Activated CD8-positive, alpha-beta memory T cell treated with anti-CD3 and anti-CD28 coated beads for 1 hour (primary cell): ENCODE measurements at places on chromosomes 7 and 10.

- no peak for DNase-seq
Observed at GRCh38 chr10:65342245-65342644, 1583.6 kb upstream of the LRRTM3 start.

DNA sequence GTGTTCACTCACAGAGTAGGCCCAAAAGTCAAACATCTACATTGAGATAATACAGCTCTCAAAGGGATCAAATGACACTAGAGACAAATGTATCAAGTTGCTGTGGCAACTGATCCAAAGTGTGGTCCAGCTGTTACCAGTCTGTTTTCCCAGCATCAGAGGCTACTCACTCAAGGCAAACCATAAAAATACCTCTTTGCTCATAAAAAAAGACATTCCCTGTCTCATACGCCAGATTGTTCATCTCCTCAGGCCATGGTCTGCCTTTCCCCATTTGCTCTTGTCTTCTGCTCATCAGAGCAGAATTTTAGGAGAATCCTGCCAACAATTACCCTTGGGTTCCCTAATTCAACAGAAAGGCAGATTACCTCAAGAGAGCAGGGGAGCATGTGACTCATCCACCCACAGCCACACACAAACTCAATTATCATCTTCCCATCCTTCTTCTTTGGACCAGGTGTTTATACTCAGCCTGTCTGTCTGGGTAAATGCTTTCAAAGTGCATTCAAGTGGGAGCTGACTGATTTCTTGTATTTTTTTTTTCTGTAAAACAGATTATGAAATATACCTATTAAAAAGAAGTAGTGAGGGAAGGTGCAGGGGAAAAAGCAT is 226.5 kb upstream of the HPS1 start:
- DNase-seq: no peak

- no peak for DNase-seq
Observed at GRCh38 chr10:89055159-89055558, 64.6 kb downstream of the FAS start.

- DNase-seq: no peak
Observed at GRCh38 chr10:110336111-110336721, 31.5 kb upstream of the SMNDC1 start.

- DNase-seq: no peak
Observed at GRCh38 chr10:123402021-123402420, 247.8 kb downstream of the BUB3 start.

DNA sequence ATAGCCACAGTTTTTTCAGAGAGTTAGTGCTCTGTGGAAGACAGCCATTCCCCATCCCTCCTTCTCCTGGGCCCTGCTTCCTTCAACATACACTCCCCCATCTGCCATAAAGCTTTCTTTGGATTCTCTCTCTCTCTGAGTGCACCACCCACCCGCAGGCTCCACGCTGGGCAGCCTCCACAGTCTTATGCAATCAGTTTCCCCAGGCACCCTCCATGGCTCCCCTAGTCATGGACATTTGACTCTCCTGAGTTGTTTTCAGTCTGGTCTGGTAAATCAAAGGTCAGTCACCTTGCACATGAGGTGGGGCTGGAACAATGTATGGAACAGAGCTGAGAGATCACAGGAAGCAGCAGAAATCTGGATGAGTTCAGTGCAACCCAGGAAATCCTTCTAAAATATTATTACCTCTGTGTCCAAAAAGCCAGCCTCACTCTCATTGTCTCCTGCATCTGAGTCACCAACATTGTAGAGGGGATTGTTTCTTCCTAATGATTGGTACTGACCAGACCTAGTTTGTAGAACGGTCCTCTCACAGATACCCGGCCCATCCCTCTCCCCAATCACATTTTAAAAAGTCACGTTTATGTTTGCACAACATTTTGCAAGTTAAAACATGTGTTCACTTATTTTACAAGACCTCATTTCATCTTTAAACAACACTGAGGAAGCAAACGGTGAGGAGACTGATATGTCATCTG is 70.1 kb downstream of the CYCS start:
- no peak for DNase-seq

- no peak for DNase-seq
Observed at GRCh38 chr10:86287966-86288579, 78.5 kb downstream of the GRID1 start.

GRCh38 chr7:20310963-20311742 is 19.5 kb upstream of the ITGB8 start:
- DNase-seq: no peak

DNA sequence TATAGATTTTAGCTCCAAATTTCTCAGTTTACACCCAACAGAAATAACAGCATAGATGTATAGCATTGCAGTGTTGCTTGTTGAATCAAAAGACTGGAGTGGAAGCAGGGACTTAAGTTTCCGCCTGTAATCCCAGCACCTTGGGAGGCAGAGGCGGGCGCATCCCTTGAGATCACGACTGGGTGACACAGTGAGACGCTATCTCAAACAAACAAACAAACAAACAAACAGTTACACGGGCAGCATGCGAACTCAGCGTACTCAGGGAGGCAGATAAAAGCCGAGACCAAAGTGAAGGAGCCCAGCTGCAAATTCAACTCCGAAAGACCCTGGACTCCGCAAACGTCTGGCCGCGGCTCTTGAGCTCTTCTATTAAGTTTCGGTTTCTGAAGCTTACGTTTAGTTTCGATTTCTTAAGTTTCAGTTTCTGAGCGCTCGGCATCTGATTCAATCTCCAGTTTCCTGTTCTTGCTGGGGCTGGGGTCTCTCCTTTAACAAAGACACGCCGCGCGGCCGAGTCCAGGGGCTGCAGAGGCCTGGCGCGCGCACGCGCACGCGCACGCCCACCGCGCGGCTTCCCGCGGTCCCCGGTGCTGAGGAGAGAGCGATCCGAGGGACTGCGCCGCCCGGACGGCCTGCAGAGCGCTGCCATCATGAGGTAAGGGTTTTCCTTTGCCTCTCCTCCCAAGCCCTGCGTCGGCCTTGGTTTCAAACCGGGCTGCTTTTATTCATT is at the start of gene IFIT5:
TSS of gene IFIT5 (plus strand) at position 423 of the 733 bp plus-strand sequence. CDS start at position 654, 231 bp downstream.
- DNase-seq: peak; percentile 47

- no peak for DNase-seq
Observed at GRCh38 chr10:89952325-89952724, 250.9 kb downstream of the KIF20B start.

- no peak for DNase-seq
Observed at GRCh38 chr10:127578259-127578960, 29.3 kb downstream of the NPS start.

- DNase-seq: no peak
Observed at GRCh38 chr10:117689566-117689965, 147.0 kb downstream of the EMX2 start.

- DNase-seq: no peak
Observed at GRCh38 chr7:139889186-139889871, 60.3 kb downstream of the TBXAS1 start.

DNA sequence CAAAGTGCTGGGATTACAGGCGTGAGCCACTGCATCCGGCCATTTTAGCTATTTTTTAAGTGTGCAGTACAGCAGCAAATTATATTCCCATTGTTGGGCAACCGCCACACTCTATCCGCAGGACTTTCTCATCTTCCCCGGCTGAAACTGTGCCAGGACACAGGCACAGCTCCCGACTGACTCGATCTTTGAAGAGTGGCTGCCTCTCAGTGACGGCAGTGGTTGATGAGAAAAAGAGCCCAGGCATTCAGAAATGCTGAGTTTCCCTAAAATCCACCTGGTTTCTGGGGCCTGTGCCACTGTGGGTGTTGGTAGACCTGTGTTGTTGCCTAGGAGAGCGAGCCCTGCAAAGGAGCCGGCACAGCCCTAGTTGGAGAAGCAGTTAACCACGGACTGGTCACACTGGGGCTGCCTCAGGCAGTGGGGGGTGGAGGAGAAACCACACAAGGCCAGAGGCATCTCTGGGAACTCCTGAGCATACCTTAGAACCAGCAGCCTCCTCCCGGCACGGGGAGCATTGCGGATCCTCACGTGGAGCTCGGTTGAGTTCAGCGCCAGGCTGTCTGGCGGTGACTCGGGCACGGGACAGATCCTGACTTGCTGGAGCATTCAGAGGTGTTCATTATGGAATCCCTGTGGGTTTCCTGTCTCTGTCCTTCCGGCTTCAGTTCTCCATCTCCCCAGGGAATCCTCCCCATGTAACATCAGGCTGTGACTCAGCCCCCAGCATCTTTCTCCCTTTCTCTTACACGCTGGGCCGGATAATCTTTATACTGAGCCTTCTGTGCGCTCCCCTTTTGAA is 16.2 kb downstream of the PFKFB3 start:
- no peak for DNase-seq

GRCh38 chr10:116098411-116099022 is 174.5 kb downstream of the GFRA1 start:
- no peak for DNase-seq

DNA sequence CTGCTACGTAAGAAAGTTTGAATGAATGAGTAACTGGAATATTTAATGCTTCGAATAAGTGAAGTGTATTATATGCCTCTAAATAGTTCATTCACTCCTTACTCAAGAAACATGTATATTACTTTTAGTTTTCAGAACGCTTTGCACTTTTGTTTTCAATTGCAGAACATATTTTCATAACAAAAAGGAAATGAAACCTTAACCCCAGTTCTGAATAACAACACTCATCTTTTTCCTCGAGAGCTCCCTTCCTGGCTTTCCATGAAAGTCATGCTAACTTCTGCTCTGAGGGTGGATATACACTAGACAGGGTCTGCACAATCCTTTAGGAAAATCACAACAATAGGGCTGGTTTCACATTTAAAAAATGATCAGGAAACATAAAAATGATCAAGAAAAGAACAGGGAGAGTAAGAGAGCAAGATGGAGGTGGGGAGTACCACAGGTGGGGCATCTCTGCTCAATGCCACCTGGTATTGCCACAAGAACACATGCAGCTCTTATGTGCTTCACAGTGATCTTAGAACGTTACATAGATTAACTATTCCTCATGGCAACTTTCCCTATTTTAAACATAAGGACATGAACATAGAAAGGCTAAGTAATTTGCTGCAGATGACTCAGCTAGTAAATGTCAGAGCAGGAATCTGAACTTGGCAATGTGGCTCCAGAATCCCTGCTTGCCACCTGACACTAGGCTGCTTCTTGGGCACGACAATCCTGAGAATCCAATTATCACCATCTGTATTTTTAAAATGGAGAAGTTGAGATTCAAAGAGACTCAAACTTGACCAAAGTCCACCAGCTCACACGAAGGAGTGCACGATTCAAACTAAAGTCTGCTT is 219.5 kb upstream of the AOAH start:
- no peak for DNase-seq

DNA sequence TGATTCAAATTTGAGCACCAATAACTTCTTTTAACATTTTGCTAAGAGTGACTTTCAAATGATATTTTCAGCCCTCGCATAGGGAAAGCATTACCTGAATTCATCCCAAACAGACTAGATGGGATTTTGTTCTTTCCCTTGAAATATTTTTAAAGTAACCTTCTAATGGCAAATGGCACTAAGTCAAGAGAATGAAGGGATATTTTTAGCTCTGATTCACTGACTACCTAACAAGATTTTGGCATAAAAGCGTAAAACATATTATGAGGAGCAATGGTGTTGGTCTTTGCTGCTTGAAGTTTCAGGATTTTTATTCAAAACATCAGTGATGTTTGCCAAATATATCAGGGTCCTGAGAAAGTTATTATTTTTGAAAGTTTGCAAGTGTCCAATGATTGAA is 290.3 kb downstream of the CDK14 start:
- no peak for DNase-seq

- DNase-seq: no peak
Observed at GRCh38 chr10:122590153-122590552, 29.6 kb downstream of the DMBT1 start.

GRCh38 chr10:78925800-78926319 is 142.9 kb upstream of the ZMIZ1 start:
- DNase-seq: no peak

DNA sequence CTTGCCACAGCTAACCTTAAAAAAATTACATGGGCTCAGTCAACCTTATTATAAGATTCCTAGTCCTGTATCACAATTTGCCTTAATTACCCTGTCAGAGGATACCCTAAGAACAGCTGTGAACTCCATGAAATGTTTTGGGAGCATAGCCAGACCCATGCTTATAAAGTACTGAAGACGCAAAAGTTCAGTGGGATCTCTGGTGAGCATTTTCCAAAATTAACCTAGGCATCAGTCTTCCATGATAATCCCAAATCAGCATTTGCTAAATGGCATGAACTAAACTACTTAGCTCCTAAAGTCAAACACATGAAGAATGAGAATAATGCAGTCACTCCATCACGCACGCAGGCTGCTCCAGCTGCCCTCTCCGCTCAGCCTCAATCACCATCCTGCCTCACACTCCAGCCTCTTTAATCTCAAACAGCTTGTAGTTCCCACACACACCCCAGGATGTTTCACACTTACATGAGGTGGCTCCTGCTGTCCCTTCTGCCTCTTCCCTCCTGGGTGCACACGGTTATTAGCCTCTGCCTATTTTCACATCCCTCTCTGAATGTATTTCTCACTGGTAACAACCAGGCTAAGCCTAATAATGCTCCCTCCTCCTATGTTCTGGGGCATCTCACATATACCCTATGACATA is 15.3 kb downstream of the IGF2BP3 start:
- no peak for DNase-seq

- DNase-seq: no peak
Observed at GRCh38 chr7:142177869-142178268, 66.4 kb downstream of the MGAM2 start.

DNA sequence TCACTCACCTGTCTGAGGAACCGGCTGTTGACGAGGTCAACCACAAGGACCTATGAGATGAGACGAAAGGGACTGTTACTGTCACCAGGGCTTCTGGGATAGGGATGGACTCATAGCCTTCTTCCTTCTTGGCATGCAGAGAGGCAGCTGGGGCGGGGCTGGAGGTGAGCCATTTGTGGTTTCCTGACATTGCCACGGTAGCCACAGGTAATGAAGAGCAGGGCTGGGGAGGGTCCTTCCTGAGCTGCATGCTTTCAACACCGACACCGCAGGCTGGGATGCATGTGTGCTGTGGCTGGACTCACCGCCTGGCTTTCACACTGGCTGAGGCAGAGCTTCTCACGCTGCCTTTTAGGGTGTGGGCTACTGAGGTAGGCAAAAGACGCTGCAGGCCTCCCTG is 46.4 kb upstream of the MKRN1 start:
- DNase-seq: peak; percentile 11

DNA sequence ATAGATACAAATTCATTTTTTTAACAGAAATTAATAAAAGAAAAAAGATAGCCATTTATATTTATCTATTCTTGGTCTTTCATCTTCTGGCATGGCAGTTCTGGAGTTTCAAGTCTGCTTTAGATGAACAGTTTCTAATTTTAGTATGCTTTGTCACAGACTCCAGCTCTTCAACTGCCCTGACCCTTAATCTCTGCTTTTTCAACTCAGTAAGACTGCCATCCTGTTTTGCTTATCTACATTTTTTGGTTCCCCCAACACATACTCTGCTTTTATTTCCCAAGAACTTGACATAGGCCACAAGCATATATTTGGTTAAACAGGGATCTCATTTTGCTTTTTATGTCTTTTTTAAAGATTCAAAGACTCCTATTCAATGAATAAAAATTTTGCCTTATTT is 309.3 kb upstream of the KCND2 start:
- no peak for DNase-seq
